ENCODE measurements at places on chromosomes 1 and 21. TPM values are rescaled to one million over a fixed set of nuclear protein-coding genes. Genes with fewer than 3 reads are reported as not detected.

DNA sequence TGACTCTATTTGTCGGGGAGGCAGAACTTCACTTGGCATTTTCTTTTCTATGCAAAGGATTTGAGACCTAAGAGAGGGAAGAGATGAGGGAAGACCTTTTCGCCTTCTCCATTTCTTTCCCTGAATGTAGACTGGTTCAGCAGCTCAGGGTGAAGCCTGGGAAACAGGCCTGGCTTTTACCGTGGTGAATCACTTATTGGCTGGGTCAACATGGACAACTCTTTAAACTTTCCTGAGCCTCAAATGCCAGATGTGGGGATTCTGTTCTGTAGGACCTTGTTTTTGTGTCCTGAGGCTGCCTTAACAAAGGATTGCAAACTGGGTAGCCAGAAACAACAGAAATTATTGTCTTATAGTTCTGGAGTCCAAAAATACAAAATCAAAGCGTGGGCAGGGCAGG, 455.8 kb upstream of the VAMP3 start:
- no peak for DNase-seq

GRCh38 chr1:108531444-108531843, 28.5 kb upstream of the EEIG2 start:
- no peak for DNase-seq

DNA sequence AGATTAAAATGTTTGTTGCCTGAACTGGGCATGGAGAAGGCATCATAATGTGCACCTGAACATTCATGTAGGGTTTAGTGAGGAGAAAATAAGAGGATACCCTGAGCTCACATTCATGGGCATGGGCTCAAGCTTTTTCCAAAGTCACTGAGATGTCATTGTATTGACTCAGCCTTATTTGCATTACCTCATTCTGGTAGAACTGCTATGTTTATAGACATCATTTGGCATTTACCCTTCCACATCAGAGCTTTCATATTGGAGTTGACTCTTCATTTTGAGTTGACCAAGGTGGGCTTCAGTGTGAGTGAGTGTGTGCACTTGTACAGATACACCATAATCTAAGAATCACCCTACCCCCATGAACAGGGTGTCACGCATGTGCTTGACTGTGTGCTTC, 143.2 kb downstream of the PBX1 start:
- DNase-seq, result no peak

DNA sequence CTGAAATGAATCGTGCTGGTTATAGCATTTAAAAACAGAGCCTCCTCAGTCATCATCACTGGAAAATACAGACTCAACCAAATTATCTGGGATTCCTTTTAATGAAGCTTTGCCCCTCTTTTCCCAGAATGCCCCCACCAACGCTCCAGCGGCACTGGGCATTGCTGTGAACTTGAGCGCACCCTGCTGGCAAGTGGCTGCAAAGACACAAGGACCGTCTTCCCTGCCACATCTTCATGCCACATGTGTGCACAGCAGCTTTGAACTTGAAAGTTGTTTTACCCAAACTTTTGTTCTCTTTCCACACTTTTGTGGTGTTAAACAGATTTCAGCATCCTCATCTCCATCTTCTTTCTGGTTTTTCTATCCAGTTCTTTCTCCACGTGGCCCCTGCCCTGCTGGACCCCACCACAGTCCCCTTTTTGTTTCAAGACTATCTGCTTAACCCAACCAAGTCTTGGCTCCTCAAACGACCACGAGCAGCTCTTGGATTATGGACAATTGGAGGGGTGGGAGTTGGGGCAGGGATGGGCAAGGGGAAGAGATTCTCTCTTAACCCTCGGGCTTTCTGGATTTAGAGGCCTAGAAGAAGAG, 12.8 kb upstream of the LMX1A start:
- peak; percentile 75 for DNase-seq

GRCh38 chr1:115755456-115756370, 12.8 kb downstream of the CASQ2 start:
- DNase-seq, result no peak

DNA sequence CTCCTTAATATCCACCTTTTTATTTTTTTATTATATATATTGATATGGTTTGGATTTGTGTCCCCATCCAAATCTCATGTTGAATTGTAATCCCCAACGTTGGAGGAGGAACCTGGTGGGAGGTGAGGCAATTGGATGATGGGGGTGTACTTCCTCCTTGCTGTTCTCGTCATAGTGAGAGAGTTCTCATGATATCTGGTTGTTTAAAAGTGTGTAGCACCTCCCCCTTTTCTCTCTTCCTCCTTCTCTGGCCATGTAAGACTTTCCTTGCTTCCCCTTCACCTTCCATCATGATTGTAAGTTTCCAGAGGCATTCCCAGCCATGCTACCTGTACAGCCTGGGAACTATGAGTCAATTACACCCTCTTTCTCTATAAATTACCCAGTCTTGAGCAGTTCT, 22.7 kb upstream of the CCSAP start:
- DNase-seq, result no peak

Gene PPFIA4
- 4.0 TPM for total RNA-seq

Measured in mucosa of descending colon (tissue), 3 donors.